ENCODE measurements at places on chromosomes 5 and 9.

- no peak for DNase-seq
These were observed 1.6 kb upstream of the PCAT7 start for GRCh38 chr9:94553029-94553938.

GRCh38 chr5:113425909-113426308, 8.9 kb downstream of the TSSK1B start:
- DNase-seq, result no peak

- no peak for DNase-seq
These were observed 595 bp downstream of the PDLIM7 start for GRCh38 chr5:177496727-177497291.

DNA sequence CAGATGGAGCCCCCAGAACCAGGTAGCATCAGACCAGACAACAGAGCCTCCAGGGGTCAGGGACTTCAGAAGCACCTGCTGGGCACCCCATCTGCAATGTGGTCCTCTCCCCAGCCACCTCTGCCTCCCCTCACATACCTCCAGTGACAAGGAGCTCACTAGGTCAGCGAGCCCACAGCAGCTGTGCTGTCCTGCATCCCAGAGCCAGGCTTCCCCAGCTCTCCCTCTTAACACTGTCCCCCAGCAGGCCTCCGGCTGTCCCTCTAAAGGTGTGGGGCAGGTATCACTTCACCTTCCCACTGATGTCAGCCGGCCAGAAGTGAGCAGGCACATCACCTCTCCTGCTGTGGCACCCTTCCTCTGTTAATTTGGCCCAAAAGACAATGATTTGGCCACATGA, 83.6 kb downstream of the LMX1B start:
- DNase-seq, result no peak

DNA sequence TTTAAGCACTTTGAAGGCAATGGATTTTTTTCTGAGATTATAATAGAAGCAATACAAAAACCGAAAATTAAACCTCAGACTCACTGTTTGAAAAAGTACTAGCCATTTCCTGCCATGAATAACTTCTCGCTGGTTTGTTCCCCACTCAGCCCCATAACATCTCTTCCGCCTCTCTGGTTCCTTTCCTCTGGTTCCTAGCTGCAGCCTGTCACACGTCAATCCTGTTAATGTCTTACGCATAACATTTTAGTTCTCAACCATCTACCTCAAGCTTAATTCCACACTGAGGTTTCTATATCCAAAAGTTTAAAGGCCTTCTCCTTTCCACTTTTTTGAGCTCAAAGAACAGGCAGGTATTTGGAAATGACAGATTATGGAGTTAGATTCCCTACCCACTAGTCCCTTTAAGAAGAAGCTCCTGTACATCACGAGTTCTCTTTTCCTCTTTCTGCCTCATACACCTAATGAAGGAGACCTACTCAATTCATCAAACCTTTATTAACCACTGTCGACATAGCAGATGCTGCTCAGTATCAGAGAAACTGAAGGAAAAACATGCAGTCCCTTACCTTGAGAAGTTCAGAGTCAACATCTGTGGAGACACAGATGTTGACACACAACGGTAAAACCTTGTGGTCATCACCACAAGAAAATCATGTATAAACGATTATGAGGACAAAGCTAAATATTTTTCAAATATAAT, 243.0 kb upstream of the PTGER4 start:
- DNase-seq, result peak; percentile 66

DNA sequence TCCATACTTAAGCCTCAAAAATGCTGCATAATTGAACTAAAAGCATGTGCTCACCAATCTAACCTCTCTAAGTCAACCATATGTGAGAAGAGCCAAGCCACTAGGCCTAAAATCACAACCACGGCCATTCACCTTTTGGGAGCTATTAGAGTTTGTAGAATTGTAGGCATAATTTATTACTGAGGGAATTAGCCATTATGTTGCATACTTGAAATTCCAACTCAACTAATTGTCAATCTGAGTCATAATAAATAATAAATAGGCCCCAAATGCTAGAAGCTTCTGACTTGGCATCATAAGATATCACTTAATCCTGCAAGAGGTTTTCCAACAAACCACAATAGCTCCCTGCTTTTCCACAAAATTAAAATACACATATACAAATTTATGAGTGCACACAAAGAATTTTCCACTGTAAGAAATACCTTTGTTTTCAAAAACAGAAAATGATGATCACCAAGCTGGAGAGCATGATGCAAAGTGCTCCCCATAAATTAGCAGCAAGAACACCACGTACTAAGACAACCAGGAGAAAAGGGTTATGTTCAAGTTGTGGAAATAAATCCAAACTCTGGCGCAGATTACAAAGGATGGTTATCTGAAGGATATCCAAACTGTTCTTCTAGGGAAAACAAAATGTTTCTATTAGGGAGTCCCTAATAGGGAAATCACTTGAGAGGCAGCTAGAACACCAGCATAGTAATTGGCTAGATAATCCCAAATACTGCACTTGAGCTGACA, 250.0 kb upstream of the SLC30A5 start:
- no peak for DNase-seq

DNA sequence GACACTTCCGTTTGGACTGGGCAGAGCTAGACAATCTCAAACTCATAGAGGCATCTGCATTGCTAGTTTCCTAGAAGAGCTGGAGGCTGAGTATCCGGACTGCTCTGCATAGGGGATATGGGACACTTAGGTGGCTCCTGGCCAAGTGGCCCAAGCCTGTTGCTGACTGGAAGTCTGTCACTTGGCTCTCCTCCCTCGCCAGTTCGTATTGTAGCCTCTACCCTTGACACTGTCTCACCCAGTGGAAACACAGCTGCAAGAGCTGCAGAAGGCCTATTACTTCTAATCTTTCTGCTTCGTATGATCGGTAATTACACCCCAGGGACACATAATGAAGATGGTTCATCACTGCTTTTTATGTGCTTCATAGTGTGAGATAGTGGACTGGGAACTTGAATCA, 34.7 kb downstream of the ITGA1 start:
- DNase-seq, result no peak

DNA sequence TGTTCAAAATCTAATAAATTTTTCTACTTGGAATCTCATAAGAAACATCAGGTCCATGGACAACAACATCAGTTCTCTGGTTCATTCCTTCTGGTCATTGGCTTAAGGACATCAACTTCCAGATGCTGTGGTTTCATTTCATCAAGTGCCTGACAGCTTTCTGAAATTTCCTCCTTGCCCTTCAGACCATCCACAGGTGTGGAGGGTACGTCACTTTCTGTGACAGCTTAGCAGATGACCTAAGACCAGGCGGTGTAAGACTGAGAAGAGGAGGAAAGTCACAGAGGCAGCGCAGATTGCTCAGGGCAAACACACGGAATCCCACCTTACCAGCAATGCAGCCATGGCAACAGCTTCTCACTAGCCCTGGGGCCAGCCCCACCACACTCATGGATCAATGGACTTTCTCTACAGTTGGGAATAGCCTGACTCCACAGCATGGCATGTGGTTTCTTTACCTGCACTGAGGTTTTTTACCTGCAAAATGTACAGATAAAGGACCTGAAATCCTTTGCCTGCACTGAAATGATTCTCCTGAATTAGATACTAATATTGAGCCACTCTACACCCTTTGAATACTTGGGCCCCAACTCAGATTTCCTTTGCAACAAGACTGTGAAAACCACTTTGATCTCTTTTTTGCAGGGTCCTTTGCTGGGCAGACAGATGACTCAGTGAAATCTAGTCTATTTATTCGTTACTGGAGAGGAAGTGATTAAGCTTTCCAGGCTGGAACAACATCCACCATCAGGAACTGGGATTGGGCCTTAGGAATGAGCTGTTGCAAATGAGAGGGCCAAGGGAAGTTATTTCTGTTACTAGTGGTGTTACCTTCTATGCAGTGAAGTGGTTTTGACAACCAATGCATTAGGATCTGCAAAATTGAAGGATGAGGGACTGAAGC, 26.9 kb downstream of the TICAM2 start:
- DNase-seq, result no peak

GRCh38 chr5:123543438-123543837, 31.5 kb downstream of the CSNK1G3 start:
- DNase-seq, result no peak

- no peak for DNase-seq
These were observed 130.1 kb downstream of the C9orf50 start for GRCh38 chr9:129490583-129491486.

DNA sequence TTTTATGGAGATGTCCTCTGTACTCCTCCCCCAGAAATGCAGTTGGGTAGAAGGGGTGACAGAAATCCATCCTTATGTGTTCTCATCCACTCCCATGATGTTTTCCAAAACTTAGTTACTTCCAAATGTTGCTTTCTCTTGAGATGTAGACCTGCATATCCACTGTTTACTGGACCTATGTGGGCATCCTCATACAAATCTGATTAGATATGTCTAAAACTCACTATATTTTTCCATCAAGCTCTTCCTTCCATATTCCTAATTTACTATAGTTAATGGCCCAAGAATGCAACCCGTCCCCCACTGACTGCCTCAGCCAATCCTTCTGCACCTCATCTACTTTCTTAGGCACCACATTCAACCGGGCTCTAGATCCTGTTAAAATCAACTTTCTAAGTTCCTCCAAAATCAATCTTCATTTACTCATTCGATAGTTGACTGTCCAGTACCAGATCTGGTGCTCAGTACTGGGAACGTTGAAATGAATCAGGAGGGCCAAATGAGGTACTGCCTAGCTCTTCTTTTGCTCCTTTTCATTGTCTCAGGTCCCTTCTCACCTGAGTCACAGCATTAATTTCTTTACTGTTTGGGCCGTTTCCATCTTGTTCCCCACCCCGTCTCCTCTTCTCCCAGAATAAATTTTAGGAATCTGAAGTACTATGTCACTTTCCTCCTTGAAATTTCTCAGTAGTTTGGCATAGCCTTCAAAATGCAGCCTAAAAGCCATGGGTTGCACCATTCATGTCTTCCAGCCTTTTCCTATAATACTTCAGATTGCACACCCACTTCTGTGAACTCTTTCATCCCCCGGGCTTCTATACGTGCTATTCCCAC, 7.9 kb downstream of the PLK2 start:
- no peak for DNase-seq

- DNase-seq, result peak; percentile 71
These were observed 113.0 kb downstream of the GAPVD1 start for GRCh38 chr9:125374443-125375309.

- no peak for DNase-seq
These were observed 616.5 kb downstream of the PTPRD start for GRCh38 chr9:9996259-9996658.

DNA sequence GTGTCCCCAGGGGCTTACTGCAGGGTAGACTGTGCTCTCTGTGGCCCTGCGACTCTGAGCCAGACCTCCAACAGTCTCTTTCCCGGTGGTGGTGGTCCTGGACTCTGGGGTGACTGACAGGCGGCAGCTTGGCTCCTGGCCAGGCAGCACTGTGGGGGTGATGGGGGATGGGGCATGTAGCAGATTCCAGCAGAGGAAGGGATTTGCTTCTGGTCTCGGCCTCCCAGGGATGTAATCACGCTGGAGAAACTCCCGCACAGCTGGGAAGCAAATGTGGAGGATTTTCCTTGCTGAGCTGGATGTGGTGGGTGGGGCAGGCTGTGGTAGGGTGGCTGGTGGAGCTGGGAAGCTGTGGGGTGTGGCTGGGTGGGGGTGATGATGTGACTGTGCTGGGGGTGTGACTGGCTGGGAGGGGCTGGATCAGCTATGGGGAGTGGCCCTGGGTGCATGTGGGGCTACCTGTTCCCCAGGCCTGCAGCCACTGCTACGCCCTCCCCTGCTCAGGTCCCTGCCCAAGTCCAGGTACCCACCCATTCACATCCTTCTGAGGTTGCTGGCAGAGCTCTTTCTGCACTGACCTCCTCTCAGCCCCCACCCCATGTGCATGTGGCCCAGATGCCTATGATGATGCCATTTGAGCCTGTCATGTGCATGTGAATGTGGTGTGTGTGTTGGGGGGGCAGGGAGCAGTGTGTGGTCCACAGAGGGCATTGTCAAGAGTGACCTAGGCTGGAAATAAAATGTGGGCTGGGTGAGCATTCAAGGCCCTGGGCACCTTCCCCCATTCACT, 3.8 kb downstream of the NDST1 start:
- no peak for DNase-seq

GRCh38 chr5:154429341-154429740, 16.5 kb upstream of the SAP30L start:
- DNase-seq, result no peak

DNA sequence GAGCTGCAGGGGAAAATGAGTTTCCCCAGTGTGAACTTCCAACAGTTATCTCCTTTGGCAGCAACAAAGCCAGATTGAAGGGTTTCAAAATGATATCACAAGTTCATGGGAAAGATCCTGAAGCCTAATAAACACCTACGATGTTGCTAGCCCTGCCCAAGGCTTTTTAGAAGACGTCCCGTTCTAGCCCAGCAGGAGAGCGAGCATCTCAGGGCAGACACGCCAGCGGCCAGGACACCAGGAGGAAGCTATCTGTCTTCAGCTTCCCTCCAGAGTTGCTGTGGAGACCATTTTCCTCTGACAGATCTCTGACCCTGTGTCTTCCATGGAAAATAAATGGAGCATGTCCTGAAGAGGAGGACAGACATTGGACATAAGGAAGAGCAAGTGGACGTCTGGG, 98.4 kb downstream of the FBXO38 start:
- DNase-seq, result no peak

DNA sequence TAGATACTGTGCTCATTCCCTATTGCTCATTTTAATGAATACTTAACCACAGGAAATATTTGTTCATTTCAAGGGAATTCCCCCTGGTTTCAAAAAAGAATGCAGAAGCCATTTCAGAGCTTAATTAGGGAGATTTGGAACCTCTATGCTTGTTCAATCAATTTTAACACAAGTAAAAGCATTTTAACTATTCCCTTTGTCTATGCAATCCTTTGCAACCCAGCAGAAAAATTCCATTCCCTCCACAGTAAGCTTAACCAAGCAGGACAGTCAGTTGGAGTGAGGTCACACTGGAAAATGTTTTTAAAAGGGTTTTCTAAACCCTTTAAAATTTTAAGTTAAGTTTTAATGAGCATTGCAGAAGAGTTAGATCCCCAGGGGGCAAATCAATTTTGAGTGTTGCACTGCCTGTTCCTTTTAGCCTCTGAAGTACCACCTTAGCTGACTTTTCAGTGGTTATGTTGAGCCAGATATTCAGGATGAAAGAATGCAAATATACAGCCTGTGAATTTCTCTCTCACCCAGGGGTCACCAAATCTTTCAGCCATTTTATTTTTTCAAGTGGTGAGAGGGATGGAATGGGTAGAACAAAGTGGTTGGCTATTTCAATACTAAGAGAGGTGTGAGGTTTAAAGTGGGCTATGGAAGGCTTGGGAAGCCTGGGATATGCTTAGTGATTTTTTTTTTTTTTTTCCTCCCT, 356.2 kb upstream of the NUDT12 start:
- DNase-seq, result no peak

- DNase-seq, result no peak
These were observed 60.4 kb downstream of the EHMT1 start for GRCh38 chr9:137679249-137679648.

DNA sequence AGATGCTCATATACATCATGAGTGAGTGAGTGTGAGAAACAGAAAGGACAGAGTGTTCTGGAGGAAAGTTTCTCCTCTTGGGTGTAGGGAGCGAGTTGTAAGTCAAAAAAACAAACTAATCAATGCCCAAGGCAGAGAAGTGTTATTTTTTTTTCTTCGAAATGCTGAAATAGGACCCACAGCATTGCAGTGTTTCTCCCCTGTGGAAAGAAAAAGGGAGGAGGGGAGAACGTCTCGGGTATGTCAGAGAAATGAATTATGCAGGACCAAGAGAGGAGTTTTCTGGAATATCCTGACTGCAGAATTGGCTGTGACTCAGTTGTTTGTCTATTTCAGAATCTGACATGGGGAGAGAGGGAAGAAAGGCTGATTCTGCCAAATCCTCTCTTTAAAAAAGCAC, 337.9 kb upstream of the RFX3 start:
- DNase-seq, result no peak

GRCh38 chr5:107320846-107321245, 349.9 kb downstream of the EFNA5 start:
- DNase-seq, result no peak
